ENCODE measurements at places on chromosomes 2 and 18. TPM values are rescaled to one million over a fixed set of nuclear protein-coding genes. Genes with fewer than 3 reads are reported as not detected.
A peak's percentile ranks its signal among the peaks of the same experiment; 100 is the strongest.

RAB17 gene
- polyA plus RNA-seq: not detected

GBX2 gene
- polyA plus RNA-seq: not detected

- H3K27me3 ChIP-seq: no peaks in the 10 kb centered on the region
- no peaks in the 10 kb centered on the region for H3K36me3 ChIP-seq
- DNase-seq: no peak
These were observed 24.9 kb upstream of the NBEAL1 start for GRCh38 chr2:202989749-202990148.

DNA sequence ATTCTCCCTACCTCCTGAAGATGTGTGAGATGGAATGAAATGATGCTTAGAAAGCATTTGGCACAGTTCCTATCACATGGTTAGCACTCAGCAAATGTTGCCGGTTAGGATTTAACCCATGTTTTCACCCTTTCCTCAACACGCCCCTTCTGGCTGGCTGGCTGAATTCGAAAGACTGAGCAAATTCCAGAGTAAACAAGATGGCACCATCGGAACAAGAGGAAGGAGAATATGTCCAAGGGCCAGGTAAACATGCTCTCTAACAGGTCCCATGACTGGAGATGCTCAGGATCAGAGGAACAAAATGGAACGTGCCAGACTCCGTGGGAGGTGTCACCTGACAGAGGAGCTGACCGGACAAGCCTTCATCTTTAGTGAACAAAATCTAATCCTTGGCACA lies 145.6 kb downstream of the ANKRD44 start:
- H3K27me3 ChIP-seq: no peaks in the 10 kb centered on the region
- H3K27ac ChIP-seq: peak overlapping the region; percentile 94
- peaks cover 67% of the 10 kb centered on the region for H3K4me1 ChIP-seq
- H3K4me3 ChIP-seq: no peak overlapping the region
- H3K36me3 ChIP-seq: peaks cover 5% of the 10 kb centered on the region

KLHL30 gene
- not detected for polyA plus RNA-seq

GRCh38 chr2:216770050-216770449 lies 74.7 kb upstream of the IGFBP5 start:
- H3K4me3 ChIP-seq: no peak overlapping the region
- H3K4me1 ChIP-seq: no peaks in the 10 kb centered on the region
- H3K27ac ChIP-seq: no peak overlapping the region
- H3K27me3 ChIP-seq: peaks cover 9% of the 10 kb centered on the region

DNA sequence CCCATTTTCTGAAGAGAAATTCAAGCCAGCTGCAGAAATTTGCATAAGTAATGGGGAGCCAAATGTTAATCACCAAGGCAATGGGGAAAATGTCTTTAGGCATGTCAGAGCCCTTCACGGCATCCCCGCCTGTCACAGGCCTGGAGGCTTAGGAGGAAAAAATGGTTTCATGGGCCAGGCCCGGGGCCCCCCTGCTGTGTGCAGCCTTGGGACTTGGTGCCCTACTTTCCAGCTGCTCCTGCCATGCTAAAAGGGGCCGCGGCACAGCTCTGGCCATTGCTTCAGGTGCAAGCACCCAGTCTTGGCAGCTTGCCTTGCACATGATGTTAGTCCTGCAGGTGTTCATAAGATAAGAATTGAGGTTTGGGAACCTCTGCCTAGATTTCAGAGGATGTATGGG lies 1235.7 kb downstream of the DPP10 start:
- no peak overlapping the region for H3K27ac ChIP-seq
- H3K36me3 ChIP-seq: no peaks in the 10 kb centered on the region
- H3K27me3 ChIP-seq: no peaks in the 10 kb centered on the region
- no peak overlapping the region for H3K4me3 ChIP-seq
- no peaks in the 10 kb centered on the region for H3K4me1 ChIP-seq

DNA sequence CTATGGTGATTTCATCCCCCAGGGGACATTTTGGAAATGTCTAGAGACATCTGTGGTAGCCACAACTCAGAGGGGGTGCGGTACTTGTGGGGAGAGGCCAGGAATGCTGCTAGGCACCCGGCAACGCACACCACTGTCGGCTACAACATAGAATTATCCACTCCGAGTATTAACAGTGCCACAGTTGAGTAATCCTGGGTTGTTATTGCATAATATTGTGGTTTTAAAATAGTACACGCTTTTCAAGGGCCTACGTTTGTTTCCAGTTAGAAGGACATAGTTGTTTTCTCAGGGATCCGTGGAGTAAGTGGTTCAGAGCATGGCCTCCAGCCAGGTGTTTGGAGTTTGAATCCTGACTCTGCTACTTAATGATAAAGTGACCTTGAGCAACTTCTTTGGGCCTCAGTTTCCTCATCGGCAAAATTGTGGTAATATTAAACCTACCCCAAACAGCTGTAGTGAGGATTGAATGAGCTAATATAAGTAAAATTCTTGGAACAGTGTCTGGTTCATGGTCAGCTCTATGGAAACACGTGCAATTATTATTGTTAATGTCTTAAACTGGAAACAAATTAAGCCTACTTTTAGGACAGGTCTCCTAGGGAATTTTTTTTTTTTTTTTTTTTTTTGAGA lies 24.5 kb downstream of the CYP27A1 start:
- no peak overlapping the region for H3K27ac ChIP-seq
- no peaks in the 10 kb centered on the region for H3K4me1 ChIP-seq
- DNase-seq: no peak
- no peak overlapping the region for H3K4me3 ChIP-seq
- H3K36me3 ChIP-seq: peaks cover 10% of the 10 kb centered on the region
- peaks cover 43% of the 10 kb centered on the region for H3K27me3 ChIP-seq

- DNase-seq: no peak
- H3K27ac ChIP-seq: no peak overlapping the region
- no peaks in the 10 kb centered on the region for H3K4me1 ChIP-seq
- H3K27me3 ChIP-seq: peaks cover 18% of the 10 kb centered on the region
- no peak overlapping the region for H3K4me3 ChIP-seq
These were observed 22.1 kb downstream of the CENPA start for GRCh38 chr2:26807788-26808460.

DNA sequence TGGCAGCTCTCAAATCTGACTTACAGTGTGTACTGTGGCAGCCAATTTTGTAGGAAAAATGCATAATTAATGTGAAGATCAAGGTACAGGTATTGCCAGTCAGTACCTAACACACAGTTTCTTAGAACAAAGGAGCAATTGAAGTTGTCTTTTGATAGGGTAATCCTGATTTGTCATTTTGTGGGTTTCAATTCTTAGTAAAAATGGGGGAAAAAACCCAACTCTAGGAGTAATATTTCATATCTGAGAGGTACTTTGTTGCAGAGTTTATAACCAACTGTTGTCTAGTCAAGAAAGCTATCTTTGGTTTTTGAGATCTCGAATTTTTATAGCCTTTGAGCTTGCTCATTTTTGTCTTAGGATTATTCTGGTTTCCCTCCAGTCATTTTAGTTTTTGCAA lies 16.1 kb downstream of the SPATS2L start:
- H3K27ac ChIP-seq: no peak overlapping the region
- H3K36me3 ChIP-seq: no peaks in the 10 kb centered on the region
- no peak for DNase-seq
- H3K4me1 ChIP-seq: no peaks in the 10 kb centered on the region
- no peak overlapping the region for H3K4me3 ChIP-seq

GRCh38 chr18:26127786-26128185 lies 5.9 kb upstream of the PSMA8 start:
- peaks cover 5% of the 10 kb centered on the region for H3K36me3 ChIP-seq
- peak overlapping the region; percentile 21 for H3K27ac ChIP-seq
- no peak overlapping the region for H3K4me3 ChIP-seq
- H3K27me3 ChIP-seq: no peaks in the 10 kb centered on the region
- no peaks in the 10 kb centered on the region for H3K4me1 ChIP-seq
- no peak for DNase-seq

DNA sequence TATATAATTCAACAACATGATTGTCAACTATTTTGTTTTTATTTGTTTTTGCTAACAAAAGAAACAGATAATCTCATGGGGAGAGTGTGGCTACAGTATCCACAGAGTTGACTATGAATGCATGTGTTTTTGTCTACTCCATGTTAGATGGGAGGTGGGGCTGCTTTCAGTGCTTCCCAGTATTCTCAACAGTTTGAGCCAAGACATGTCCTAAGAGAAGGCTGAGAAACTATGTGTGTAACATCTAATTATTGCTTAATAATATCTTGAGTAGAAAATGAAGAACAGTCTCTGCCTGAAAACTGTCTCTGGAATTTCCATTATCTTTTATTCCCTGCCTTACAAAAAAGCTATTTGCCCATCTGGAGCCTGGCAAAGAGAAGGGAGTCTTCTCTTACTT lies 178.8 kb upstream of the MMADHC start:
- H3K27ac ChIP-seq: no peak overlapping the region
- H3K4me1 ChIP-seq: no peaks in the 10 kb centered on the region
- DNase-seq: no peak
- H3K4me3 ChIP-seq: no peak overlapping the region
- H3K27me3 ChIP-seq: no peaks in the 10 kb centered on the region
- no peaks in the 10 kb centered on the region for H3K36me3 ChIP-seq

DNA sequence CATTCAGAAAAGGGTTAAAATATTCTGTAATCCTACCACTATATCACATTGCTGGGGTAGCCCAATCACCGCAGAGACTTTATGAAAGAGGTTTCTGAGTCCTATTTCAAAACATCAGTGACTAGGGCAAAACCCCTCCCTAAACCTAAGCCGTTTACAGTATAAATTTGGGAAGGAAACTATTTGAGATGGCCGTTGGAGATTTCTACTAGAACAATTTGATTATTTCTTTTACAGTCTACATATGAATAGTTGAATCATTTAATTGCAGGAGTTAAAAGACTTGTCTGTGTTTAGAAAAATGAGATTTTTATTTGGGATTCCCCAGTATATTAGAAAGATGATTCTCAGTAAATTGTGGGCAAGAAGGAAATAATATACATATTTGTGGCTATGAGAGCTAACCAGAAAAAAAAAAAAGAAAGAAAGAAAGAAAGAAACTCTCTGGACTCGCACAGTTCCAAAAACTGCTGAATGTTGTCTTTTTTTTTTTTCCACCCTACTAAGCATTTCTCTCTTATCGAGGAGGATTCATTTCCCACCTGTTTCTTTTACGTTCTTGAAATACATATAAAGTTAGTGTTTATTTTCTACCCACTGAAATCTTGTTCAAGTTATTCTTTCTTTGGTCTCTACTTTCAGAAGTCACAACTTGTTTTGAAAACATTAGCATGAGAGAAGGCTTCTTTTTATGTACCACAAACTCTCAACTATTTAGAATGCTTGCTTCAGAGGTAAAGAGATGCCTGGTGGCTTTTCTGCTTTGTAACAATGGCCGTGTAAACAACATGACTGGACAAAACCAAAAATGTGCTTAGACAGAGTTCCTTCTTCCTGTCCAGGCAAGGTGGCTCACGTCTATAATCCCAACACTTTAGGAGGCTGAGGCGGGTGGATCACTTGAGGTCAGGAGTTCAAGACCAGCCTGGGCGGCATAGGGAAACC lies 65.9 kb downstream of the BCL2 start:
- H3K27ac ChIP-seq: no peak overlapping the region
- no peak overlapping the region for H3K4me3 ChIP-seq
- H3K4me1 ChIP-seq: peaks cover 46% of the 10 kb centered on the region

FAM237A gene
- polyA plus RNA-seq: not detected

- no peak overlapping the region for H3K27ac ChIP-seq
- DNase-seq: no peak
- H3K27me3 ChIP-seq: no peaks in the 10 kb centered on the region
- H3K36me3 ChIP-seq: peaks cover 4% of the 10 kb centered on the region
- H3K4me3 ChIP-seq: no peak overlapping the region
These were observed 108.1 kb upstream of the SLC1A4 start for GRCh38 chr2:64881037-64881492.

GRCh38 chr2:78941751-78942150 lies 83.8 kb upstream of the REG3G start:
- H3K27me3 ChIP-seq: no peaks in the 10 kb centered on the region
- no peak overlapping the region for H3K4me3 ChIP-seq
- H3K36me3 ChIP-seq: no peaks in the 10 kb centered on the region

ESPNL gene
- not detected for polyA plus RNA-seq

DNA sequence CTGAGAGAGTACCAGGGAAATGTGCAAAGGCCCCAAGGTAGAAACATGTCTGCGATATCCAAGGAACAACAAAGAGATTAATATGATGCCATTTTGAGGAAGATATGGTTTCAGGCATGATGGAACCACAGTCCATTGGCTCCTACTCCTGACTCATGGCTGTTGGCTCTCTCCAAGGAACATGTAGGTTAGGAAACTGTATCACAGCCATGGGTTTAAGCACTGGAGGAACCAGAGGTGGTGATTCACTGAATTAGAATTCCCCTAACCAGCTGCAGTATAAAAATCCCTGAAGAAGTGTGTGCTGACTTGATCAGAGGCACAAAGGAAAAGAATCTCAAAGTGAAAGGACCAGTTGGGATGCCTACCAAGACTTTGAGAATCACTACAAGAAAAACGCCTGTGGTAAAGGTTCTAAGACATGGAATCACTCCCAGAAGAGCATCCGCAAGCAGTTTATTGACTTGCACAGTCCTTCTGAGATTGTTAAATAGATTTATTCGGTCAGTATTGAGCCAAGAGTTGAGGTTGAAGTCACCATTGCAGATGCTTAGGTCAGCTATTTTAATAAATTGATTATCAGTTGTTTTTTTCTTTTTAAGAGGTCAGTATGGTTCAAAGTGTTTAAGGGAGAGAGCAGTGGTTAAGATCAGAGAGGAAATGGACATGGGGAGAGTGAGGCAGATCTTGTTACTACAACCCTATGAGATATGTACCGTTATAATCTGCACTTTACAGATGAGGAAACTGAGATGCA lies 110.7 kb upstream of the OTX1 start:
- no peaks in the 10 kb centered on the region for H3K27me3 ChIP-seq
- DNase-seq: no peak
- H3K4me3 ChIP-seq: no peak overlapping the region

DNA sequence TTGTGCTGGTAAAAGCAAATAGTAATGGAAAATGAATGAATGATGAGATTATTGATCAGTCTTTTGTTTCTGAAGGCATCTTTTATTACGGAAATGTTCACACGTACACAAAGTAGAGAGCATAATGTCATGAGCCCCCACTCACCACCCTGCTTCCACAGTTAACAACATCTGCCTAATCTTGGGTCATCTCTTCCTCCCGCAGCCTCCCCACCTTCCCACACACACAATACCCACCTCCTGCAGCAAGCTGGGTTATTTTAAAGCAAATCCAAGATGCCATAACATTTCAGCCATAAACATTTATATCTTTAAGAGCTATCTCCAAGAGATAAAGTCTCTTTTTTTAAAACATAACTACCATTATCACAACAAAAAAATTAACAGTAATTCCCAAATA lies 36.3 kb downstream of the CYP27C1 start:
- H3K4me3 ChIP-seq: no peak overlapping the region
- H3K27ac ChIP-seq: no peak overlapping the region
- DNase-seq: no peak
- peaks cover 2% of the 10 kb centered on the region for H3K4me1 ChIP-seq
- H3K36me3 ChIP-seq: peaks cover 8% of the 10 kb centered on the region

DNA sequence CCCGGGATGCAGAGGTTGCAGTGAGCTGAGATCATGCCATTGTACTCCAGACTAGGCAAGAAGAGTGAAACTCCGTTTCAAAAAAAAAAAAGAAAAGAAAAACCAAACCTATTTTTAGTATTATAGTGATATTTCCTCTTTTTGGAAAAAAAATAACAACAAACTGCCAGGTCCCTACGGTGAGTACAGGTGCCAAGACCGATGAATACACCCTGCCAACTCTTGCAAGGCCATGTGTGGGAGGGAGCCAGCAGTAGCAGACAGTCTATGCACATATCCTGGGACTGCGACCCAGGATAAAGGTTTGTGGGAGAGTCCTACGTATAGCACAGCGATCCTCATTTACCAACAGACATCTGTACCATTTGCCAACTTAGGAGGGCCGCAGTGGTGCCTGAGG lies 69.6 kb upstream of the DNMT3A start:
- H3K4me1 ChIP-seq: peaks cover 60% of the 10 kb centered on the region
- peak; percentile 38 for DNase-seq
- H3K4me3 ChIP-seq: peak overlapping the region; percentile 15
- H3K36me3 ChIP-seq: no peaks in the 10 kb centered on the region

TUBA3D gene
- not detected for polyA plus RNA-seq
